ENCODE measurements at places on chromosomes 5 and 9. TPM values are rescaled to one million over a fixed set of nuclear protein-coding genes. Genes with fewer than 3 reads are reported as not detected.

The CDH9 gene
- total RNA-seq, result not detected

DNA sequence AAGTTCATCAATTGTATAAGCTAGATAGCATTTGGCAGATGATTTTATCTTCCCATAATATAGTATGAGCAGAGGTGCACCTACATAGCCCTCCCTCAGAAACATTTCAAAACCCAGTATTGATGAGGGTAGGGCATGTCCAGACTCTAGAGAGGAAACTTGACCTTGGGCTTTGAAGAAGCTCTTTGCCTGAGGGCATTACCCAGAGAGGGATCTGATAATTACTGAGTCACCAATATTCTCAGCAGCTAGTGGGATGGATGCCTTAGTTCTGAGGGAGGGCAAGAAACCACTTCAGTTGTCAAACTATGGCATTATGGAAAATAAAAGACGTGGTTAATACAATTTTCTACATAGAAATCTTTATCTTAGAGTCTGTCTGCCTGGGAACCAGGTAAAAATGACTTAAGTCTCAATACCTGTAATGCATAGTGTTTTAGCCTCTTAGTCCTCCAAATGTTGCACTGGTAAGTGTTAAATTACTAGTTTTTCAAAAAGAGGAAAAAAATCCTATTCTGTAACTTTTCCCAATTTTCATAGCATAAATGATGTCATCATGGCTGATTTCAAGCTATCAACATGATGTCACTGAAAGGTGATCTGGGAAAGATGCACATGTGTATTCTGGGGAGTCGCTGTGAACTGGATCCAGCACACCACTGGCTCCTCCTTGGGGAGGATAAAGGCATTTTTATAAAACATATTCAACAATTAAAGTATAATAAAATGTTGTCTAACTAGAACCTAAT lies 809.0 kb downstream of the KCTD16 start:
- DNase-seq, result no peak

GRCh38 chr9:26637101-26637500 lies 255.5 kb downstream of the CAAP1 start:
- no peak for DNase-seq

GRCh38 chr9:36213387-36213786 lies 22.7 kb downstream of the CLTA start:
- DNase-seq, result no peak

DNA sequence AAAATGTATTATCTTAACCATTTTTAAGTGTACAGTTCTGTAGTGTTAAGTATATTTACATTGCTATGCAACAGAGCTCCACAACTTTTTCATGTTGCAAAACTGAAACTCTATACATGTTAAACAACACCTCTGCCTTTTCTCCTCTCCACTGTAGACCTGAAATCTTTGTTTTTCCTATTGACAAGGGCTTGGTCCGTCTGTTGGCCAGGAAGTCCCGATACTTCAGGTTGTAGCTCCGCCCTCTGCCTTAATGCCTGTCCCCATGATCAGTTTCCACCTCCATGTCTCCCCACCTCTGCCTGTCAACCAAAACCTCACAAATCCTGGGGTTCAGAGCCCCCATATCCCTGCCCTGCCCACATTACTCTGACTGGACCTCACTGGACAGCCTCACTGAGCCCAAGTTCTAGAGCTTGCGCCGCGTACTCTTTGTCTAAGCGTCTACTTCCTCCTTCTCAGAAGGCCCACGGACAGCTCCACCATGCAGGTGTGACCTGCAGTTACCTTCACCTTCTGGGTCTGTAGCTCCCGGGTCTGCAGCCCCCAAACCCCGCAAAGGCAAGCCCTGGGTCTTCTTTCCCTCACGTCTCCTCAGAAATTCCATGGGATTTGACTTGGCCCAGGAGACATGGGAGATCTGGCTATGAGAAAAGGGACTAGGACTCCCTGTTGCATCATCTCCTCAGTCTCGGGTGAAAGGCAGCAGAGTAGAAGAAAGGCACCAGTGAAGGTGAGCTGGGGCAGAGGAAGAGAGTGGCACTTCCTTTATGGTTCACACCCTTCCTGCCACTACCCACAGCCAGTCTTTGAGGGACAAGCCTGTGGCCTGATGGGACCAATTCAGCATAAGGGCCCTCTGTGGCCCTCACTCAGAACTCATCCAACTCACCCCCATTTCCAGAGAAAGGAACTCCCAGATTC lies 8.0 kb downstream of the GLIPR2 start:
- no peak for DNase-seq

Data from M059J (cell line).